Mucosa of descending colon (tissue), 3 donors: ENCODE measurements at places on chromosomes 6 and 20. TPM values are rescaled to one million over a fixed set of nuclear protein-coding genes. Genes with fewer than 3 reads are reported as not detected.

GRCh38 chr6:157530126-157530525 lies 149.1 kb downstream of the ZDHHC14 start:
- DNase-seq = no peak

DNA sequence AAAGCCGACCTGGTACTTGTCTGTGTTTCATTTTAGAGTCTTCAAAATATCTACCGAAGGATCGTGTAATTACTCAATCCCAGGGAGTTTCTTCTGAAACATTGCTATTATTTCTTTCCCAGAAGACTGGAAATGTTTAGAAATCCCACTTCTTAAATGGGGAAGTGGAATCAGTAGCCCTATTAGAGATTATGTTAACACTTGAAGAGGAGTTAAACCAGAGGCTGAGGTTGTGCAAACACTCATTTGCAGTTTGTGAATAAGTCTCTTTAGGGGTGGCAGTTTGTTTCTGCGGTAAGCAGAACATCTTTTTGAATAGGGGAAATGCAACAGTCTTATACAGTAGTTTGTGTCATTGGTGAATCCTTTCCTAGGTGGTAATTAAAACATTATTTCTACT lies 21.3 kb downstream of the DSP start:
- no peak for DNase-seq

DNA sequence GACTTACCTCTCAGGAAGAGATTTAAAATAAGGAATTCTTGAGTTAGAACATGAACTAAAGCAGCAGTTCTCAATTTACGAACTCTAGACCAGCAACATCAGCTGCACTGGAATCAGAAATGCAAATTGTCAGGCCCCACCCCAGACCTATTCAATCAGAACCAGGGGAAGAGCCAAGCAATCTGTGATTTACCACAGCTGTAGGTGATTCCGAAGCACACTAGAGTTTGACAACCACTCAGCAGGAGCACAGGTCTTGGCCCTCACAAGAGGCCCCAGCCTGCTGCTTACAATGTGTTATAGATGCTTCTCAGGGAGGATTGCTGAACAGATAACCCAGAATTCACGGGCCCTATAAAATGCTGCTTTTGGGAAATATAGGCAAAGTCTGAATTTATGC lies 279.2 kb downstream of the PTPRK start:
- no peak for DNase-seq

TRAPPC3L gene
- not detected for total RNA-seq

GHRH gene
- total RNA-seq = not detected

SPEF1 gene
- not detected for total RNA-seq

- DNase-seq = peak; percentile 17
Observed at GRCh38 chr6:160058603-160059215, 62.9 kb upstream of the SLC22A1 start.

FHL5 gene
- 0.69 TPM for total RNA-seq

ZSCAN23 gene
- total RNA-seq = 2.0 TPM

- DNase-seq = no peak
Observed at GRCh38 chr20:63898882-63899558, 4.1 kb downstream of the DNAJC5 start.

- no peak for DNase-seq
Observed at GRCh38 chr6:37793067-37793466, 26.5 kb upstream of the ZFAND3 start.

ZNF165 gene
- total RNA-seq = 3.9 TPM

NHSL1 gene
- total RNA-seq = 155 TPM

LTB gene
- 3.4 TPM for total RNA-seq

DNA sequence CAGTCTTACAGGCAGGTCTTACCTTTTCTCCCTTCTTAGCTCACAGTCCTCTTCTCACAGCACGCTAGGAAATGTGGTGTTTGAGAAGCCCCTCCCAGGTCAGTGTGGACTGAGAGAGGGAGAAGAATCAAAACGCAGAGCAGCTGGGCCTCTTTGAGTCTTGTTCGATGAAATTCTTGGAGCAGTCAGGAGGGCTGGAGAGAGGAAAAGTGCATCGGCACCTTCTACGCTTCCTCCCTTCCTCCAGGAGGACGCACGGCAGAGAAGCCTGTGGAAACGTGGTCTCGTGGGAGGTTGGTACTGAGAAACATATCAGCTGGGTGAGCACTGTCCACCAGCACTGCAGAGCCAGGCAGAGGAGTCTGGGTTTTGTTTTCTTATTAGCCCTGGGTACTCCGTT lies 52.7 kb downstream of the TXLNB start:
- DNase-seq = no peak

- DNase-seq = peak; percentile 71
Observed at GRCh38 chr20:23050847-23051627, 1.6 kb upstream of the THBD start.

DNA sequence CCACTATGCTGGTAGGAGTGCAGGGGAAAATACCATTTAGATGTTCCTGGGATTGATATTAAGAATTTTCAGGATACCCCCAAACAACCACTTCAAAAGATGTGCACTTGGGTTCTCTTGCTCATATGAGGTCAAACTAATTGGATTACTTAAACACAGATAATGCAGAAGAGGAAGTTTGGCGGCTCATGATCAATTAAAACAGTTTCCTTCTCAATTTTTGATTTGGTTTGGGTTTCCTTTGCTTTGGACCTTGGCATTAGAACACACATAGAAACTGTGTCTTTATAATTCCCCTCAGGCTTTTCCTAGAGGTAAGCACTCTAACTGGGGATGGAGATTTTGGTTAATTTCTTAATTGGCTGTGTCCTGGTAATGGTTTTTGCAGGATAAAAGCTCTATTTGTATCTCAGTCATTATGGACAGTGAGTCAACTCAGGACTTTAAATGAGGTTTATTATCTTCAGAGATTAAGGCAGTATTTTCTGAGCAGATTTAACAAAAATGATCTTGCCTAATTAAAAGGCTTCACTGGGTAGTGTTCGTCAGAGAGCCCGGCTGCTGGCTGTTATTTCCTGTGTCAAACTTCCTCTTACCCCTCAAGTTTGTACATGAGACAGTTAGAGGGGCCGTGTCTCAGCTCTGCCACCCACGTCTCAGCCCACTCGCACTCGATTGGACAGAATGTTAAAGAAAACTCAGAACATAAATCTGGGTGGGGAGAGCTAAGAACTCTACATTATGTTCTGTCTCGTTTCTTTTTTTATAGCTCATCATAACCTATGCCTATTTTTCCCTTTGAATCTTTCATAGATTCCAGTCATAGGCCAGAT lies 50.3 kb upstream of the PREP start:
- no peak for DNase-seq

DNA sequence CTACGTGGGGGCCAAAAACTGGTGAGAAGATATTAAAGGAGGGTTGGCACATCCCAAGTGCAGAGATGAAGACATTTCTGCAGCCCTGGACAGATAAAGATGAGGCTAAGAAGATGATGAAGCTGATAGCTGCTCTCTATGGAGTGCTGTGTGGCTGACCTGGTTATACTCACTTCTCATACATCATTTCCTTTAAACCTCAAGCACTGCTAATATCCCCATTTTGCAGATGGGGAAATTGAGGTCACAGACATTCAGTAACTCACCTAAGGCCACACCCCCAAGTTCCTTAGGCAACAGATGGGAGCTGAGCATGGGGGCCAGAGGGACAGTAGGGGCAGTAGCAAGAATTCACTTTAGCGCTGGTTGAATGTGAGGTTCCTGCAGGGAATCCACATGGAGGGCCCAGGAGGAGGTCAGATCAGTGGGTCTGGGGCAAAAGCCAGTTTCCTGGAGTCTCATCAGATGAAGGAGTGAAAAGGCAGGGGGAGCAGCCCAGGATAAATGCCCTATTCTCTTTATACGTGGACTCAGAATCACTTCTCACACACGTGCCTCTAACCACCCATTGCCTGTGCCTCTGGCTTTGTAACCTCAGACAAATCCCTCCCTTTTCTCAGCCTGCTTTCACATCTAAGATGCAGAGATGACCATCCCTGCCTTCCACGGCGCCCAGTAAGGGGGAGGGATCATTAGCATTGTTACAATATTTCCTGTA lies 125.8 kb downstream of the NFATC2 start:
- DNase-seq = no peak

IPCEF1 gene
- 3.4 TPM for total RNA-seq

CFAP206 gene
- total RNA-seq = not detected

CALHM4 gene
- not detected for total RNA-seq

DNA sequence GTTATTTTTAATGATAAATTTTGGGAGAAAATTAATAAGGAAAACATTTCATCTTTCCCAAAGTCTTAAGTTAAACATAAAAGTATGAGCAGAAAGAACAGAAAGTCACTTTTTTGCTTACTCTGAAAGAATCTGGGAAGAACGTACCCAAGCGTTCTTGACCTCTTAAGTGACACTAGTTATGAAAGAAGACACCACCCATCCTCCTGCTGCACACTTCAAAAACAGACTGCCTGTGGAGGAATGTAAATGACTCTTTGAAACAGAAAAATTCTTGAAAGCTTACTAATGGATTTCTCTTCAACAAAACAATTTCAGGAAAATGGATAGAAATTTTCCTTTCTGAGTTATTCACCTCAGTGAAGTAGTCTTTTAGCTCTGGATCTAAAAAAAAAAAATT lies 227.7 kb downstream of the MEI4 start:
- no peak for DNase-seq

DNA sequence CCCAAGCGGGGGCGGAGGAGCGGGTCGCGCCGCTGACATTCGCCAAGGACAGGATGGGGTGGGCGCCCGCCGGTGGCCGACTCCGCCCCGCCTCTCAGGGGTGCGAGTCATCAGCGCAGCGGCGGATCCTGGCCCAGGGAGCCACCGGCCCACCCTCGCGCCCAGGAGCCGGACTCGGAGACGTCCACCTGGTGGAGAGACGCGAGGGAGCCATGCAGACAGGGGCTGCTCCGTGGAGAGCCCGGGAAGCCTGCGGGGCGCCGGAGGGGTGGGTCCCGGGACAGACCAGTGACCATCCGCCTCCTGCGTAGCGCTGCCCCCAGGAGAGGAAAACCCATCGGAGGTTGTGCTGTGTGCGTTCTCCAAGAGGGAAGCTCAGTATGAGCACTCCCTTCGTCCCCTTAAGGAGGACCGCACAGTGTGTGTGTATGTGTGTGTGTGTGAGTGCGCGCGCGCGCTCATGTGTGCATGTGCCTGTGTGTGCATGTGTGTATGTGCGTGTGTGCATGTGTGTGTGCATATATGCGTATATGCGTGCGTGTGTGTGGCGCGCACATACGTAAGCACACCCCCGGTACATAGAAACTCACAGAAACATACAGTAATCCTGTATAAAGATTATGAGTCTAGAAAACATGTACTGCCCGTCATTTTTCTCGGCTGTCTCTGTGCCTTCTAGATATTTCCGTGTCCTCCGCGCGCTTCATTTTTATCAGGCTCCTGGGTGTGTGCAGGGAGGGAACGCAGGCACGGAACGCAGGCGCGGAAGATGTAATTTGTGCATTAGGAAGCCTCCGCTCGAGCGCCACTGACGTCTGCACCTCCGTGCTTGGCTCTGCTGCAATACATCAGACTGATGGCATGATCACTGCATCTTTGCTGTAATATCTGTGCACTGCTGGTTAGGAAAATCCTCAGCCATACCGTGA lies 158.9 kb downstream of the TBXT start:
- DNase-seq = no peak

STX11 gene
- 0.84 TPM for total RNA-seq

GRCh38 chr6:44849806-44850205 lies 462.3 kb downstream of the CDC5L start:
- no peak for DNase-seq

NINL gene
- total RNA-seq = 1.8 TPM

PTGIS gene
- 12.3 TPM for total RNA-seq

DNA sequence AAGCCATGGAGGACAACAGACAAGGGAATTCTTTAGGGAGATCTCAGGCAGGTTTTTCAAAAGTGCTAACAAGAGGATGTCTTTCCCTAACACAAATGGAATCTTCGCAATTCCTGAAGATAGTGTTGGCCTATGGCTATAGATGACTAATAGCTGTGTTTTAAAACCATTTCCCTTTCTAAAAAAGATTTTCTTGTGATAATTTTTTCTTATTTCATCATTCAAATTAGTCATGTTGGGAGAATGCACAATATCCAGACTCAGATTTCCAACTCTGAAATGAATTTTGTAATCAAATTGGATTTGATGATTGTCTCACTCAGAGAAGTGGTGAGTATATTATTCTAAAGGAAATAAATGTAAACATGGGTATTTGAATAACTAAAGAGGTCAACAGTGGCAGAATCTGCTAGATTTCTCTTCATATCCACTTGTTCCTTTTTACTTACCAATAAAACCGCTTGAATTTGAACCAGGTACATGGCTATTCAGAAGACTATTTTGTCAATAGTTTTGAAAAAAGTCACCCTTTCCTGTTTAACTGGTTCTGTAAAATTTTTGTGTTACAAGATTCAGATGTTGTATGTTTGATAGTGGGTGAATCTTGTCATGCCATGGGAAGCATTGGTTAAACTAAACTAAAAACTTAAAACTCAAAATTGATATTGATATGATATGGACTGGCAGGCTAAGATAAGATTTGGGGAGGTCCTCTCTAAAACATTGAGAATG lies 1223.7 kb upstream of the EYS start:
- no peak for DNase-seq

DNA sequence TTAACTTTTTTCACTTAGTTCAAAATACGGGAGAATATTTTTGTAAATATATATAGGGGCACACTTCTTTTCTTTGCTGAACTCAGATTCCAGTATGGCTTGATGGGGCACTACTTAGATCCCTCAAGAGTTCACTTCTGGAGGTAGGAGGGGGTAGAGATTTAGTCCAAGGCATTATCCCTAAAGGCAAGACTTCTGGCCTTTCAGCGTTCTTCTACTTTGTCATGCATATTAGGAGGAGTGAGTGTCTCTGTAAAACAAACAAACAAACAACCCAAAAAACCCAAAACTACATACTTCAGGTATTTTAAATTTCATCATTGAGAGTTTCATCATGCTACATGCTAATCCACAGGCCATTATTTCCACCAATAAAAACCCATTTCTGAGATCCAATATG lies 32.0 kb downstream of the SMPDL3A start:
- no peak for DNase-seq

EEF1A1 gene
- 8,492 TPM for total RNA-seq

PRDM13 gene
- total RNA-seq = not detected

RFX6 gene
- 1.6 TPM for total RNA-seq

MYB gene
- 56.3 TPM for total RNA-seq

DNA sequence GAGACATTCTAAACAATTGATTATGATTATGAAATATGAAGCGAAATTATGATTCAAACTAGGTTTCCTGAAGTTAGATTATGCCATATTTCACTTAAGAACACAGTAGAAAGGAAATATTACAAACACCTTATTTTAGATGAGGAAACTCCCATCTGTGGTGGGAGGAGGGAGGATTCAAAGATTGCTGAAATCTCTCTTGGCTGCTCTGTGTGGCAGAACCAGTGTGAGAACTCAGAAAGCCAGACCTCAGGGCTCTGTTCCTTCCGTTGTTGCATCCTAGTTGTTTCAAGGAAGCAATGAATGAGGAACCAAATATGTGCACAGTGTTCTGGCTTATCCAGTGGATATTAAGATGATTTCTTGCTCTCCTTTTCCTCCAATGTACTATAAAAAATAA lies 2.1 kb downstream of the TAAR5 start:
- DNase-seq = no peak

C2 gene
- total RNA-seq = 5.5 TPM

GRCh38 chr6:12354499-12354898 lies 64.3 kb downstream of the EDN1 start:
- no peak for DNase-seq

CLVS2 gene
- 0.03 TPM for total RNA-seq

OR2J3 gene
- total RNA-seq = not detected

GRCh38 chr6:42781796-42782688 lies at the start of gene BICRAL:
Gene BICRAL, plus strand, starts transcription at chr6:42782052. Its CDS starts 39,971 bp downstream, at chr6:42822023.
- DNase-seq = peak; percentile 76

- DNase-seq = no peak
Observed at GRCh38 chr6:75210885-75211739, 5.3 kb upstream of the COL12A1 start.

GJA10 gene
- not detected for total RNA-seq

GRCh38 chr6:88626460-88626859 lies 337.0 kb downstream of the RNGTT start:
- no peak for DNase-seq
